ENCODE measurements at places on chromosomes 16 and 17.

GRCh38 chr16:88747588-88748301 lies 37.3 kb downstream of the PIEZO1 start:
- peak; percentile 39 for DNase-seq

DNA sequence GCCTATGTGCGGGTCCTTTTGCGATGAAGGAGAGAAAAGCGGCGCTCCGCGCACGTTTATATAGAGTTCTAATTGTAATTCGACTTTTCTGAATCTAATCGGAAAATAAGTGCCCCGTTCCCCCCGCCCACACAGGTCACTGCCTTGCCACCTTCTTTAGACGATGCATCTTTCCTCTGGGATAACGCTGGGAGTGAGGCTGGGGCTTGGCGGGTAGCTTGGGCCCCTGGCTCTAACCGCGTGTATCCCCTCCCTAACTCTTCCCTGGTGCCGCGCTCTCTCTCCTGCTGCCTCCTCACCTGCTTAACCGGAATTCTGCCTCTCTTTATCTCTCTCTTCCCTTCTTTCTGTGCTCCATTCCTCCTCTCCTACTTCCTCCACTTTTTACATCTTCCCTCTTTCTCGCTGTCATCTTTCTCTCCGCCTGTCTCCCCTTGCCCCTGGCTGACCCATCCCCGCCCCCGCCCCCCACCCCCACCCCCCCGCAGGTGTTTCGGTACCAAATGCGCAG lies 2.6 kb downstream of the LHX1 start:
- DNase-seq, result no peak

GRCh38 chr17:68587847-68588246 lies 13.3 kb downstream of the FAM20A start:
- no peak for DNase-seq

- no peak for DNase-seq
Measured at GRCh38 chr17:37450112-37450511, 39.6 kb upstream of the DUSP14 start.

DNA sequence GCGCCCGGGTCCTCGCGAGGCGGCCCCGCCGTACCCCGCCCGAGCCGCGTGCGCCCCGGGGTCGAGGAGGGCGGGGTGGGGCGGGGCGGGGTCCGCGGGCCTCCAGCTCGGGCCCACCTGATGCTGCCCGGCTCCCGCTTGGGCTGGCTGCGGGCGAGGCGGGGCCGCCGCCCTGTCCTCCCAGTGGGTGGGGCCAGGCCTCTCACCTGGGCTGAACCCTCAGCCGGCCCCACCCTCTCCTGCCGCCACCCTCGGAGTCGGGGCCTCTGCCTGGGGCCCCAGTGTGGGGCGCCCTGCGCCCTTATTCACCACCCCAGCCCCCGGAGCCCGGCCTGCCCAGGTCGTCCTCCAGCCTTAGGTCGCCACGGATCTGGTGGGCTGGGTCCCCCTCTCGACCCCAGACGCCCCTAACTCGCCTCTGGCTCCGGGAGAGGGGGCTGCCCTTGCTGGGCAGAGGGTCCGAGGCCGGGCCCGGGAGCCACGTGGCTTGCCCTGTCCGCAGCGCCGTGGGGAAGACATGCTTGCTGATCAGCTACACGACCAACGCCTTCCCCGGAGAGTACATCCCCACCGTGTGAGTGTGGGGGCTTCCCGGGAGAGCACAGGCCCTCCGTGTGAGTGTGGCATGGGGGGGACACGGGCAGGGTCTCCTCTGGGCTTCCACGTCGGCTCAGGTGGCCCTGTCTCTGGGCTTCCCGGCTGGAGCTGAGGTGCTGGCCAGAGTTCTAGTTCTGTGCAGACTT lies 578 bp downstream of the RAC3 start:
- DNase-seq, result no peak

DNA sequence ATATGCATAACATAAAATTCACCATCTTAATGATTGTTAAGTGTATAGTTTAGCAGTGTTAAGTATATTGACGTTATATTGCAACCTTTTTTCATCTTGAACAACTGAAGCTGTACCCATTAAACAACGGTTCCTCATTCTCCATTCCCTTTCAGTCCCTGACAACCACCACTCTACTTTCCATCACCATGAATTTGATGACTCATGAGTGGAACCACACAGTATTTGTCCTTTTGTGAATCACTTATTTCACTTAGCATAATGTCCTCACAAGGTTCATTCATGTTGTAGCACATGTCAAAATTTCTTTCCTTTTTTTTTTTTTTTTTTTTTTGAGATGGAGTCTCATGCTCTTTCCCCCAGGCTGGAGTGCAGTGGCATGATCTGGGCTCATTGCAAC lies 46.0 kb downstream of the HOXB1 start:
- no peak for DNase-seq

- DNase-seq, result peak; percentile 47
Measured at GRCh38 chr17:64736804-64737492, 74.8 kb upstream of the SMURF2 start.

DNA sequence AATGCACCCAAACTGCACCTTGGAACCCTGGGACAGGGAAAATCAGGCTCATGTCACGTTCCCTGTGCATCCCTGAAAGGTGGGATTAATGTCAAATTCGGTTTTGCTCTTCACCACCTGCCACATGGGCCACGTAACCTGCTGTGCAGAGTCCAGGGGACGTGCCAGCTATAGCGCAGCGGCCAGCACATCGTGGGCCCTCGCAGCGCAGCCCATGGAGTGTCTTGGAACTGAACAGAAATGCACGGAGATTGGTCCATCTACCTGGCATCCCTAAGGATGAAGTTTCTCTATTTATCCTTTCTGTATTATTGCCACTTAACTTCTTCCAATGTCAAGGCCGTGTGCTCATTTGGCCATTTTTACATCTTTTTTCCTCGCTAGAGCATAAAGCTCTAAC lies 68.1 kb upstream of the TRAP1 start:
- no peak for DNase-seq

DNA sequence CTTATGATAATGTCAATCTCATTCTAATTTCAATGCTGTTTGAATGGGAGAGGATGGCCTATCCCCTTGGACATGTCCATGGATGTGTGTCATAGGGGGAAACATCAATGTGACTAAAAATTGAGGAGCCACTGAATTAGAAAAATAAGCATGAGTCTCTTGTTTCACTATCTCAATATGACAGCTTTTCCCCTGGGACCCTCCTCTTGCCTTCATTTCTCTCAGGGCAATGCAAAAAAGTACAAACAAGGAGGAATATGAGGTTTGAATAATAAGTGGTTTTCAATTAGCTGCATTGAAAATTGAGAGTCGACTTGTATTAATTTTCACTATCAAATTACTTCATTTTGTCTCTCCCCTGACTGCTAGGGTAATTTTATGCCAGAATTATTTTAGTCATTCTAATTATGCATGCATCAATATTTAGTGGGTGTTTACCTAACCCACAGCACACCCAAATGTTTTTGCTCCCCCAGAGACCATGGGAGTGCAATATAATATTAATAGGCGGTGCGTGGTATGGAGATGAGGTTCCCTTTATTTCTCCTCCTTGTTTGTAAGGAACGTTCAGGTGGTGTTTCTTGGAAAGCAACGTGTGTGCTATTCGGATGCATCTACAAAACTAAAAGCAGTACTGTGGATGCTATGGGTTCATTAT lies 6.8 kb upstream of the SDR42E1 start:
- no peak for DNase-seq

- no peak for DNase-seq
Measured at GRCh38 chr17:39722965-39723848, 7.1 kb downstream of the MIEN1 start.

- no peak for DNase-seq
Measured at GRCh38 chr17:56880133-56880532, 33.7 kb downstream of the TRIM25 start.

GRCh38 chr17:59154292-59154720 lies 680 bp downstream of the SKA2 start:
- no peak for DNase-seq

DNA sequence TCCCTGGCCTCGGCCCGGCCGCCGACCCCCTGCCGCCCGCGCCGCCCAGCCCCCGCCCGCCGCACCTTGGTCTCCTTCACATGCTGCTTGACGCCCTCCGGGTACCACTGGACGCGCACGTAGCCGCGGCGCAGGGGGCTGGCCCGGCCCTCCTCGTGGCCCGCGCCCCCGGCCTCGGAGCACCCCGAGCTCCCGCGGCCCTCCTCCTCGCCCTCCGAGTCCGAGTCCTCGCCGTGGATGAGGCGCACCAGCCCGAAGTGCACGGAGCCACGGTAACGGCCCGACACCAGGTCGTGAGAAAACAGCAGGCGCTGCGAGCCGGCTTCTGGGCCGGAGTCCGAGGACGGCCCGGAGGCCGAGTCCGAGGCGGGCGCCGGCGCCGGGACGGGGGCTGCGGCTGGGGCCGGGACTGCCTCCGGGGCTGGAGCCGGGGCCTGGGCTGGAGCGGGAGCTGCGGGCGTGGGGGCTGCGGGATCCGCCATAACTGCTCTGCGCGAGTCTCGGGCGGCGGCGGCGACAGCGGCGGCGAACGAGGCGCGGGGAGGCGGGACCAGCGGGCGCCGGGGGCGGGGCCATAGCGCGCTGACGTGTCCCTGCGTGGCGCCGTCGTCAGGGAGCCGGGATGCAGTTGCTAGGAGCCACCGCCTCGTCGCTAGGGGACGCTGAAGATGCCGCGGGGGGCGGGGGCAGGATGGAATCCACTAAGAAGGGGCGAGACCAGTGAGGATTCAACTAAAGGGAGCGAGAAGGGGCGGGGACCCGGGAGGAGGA lies at the start of gene UBE2O:
Gene UBE2O, minus strand, starts transcription at position 493 of the 771 bp plus-strand sequence. Its CDS starts 11 bp downstream, at position 482.
- DNase-seq, result peak; percentile 94

- DNase-seq, result no peak
Measured at GRCh38 chr17:71453876-71454422, 666.9 kb upstream of the SOX9 start.

DNA sequence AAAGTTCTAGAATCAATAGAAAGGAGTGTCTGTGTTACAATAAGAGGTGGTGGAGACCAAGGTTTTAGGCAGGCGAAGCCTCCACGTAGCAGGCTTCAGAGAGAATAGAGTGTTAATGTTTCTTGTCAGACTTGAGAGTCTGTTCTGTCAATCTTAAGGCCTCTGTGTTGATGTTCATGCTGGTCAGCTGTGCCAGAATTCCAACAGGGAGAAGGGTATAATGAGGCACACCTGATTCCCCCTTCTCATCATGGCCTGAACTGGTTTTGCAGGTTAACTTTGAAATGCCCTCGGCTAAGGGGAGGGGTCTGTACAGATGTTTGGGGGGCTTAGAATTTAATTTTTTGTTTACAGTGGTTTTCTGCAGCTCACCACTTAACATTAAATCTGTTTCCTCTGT lies 46.0 kb downstream of the RNF112 start:
- DNase-seq, result no peak

GRCh38 chr16:50756473-50756872 lies 14.6 kb downstream of the CYLD start:
- DNase-seq, result no peak

DNA sequence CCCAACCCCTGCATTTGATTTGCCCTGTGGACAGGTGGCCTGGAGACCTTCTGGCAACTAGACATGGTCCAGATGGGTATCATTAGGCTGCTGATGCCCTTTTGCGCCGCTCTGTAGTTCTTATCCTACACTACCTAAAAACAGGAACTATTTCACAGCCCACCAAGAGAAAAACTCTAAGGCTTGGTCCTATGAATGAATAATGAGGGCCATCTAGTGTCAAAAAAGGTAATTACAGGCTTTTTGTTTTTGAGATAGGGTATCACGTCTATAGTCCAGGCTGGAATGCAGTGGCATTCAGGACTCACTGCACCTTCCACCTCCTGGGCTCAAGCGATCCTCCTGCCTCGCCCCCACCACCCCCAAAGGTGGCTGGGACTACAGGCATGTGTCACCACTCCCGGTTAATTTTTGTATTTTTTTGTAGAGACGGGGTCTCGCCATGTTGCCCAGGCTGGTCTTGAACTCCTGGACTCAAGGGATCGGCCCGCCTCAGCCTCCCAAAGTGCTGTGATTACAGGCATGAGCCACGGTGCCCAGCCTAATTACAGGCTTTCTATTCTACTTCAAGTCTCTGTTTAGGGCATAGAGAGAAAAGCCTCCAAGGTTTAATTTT lies 20.9 kb downstream of the COIL start:
- DNase-seq, result no peak

- DNase-seq, result peak; percentile 68
Measured at GRCh38 chr17:76252040-76252954, 12.0 kb upstream of the RNF157 start.

- peak; percentile 90 for DNase-seq
Measured at GRCh38 chr17:8221663-8222379, 11.4 kb upstream of the AURKB start.

DNA sequence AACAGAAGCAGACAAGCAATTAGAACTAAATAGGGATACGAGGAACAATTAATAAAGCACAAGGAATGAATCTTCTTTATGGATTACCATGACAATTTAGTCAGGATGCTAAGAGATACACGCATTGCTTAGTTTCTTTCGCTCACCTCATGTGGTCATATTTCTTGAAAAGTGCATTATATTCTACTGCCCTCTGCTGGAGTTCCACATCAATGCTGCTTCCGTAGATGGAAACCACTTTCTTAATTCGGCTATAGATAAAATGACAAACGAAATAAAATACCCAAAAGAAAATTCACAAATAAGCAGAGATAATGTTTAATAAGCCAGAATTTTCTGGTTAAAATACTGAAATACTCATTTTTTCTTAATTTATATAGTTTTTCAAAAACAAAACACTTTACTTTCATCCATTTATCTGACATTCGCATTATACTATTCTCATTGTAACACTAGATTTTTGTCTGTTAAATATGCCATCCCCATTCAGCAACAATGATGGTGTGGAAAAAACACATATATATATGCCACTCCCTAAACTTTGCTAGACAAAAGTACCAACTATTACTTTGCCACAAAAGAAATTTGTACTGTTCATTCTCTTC lies 22.0 kb upstream of the PHLPP2 start:
- DNase-seq, result no peak

DNA sequence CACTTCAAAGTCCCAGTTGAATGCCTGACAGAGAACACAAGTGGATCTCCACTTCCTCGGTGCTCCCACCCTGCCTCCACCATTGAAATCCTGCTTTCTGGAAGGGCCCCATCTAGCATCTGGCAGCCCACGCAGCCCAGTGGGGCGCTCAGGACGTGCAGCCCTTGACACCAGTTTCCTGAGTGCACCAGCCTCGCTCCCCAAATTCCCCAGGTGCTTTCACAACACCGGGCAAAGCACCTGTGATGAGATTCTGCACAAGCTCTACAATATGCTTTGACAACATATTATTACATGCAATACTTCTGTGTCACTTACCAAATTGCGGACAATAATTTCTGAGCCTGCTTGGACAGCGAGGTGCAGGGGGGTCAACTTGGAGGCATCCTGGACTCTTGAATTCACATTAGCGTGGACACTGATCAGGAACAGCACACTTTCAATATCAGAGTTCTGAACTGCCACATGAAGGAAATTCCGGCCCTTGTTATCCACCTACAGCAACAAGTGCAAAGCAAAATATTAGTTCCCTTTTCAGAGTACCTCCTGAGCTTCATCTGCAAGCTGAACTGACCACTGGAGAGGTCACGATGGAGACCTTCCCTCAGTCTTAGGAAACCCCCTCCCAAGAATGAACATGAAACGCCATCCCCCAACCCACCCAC lies 33.9 kb downstream of the CYB5D2 start:
- DNase-seq, result no peak

- DNase-seq, result no peak
Measured at GRCh38 chr17:83147280-83147679, 67.9 kb downstream of the METRNL start.

All from CD4-positive, alpha-beta T cell treated with Interleukin-15 for 1 hour (primary cell).